Right renal pelvis (tissue), 4 donors: ENCODE measurements at places on chromosomes 2 and 18.

DNA sequence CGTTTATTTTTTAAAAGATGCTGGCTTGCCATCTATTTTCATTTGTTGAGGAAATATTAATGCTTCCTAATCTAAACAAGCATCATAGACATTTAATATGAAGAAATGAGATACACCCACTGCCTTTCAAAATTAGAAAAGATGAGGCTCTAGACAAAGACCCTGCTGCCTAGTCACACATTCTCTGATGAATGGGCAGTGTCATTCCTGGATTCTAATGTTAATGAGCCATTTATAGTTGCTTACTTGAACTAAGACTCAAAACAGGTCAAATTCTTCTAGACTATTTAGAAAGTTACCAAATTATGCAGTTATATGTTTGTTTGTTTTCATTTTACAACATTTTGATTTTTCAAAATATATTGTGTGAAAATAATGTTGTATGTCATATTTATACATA is 237.6 kb downstream of the CDH7 start:
- DNase-seq = no peak

- DNase-seq = no peak
These were observed 118.7 kb upstream of the KCTD1 start for GRCh38 chr18:26667046-26667445.

GRCh38 chr2:209424199-209424701 is 403 bp downstream of the MAP2 start:
- no peak for DNase-seq

DNA sequence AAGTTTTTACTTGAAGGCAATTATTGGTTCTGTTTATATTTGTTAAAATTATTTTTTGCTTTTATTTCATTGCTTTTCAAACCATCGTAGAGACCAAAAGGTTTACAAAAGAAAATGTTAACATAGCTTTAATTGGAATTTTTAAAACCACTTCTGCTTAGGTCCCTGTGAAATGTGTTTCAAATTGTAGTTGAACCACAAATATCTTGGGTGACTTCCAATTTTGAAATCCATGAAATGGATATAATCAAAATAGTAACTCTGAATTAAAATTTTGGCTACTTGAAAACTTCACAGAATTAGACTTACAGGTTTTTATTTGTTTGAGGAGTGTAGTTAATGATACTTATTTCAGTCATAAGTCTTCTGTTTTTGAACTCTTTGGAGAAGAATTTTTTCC is 3.1 kb upstream of the SPAG16 start:
- DNase-seq = no peak

- no peak for DNase-seq
These were observed 161.5 kb downstream of the ZNF521 start for GRCh38 chr18:25190472-25190871.

- DNase-seq = no peak
These were observed 110.7 kb upstream of the OTX1 start for GRCh38 chr2:62939735-62940491.

DNA sequence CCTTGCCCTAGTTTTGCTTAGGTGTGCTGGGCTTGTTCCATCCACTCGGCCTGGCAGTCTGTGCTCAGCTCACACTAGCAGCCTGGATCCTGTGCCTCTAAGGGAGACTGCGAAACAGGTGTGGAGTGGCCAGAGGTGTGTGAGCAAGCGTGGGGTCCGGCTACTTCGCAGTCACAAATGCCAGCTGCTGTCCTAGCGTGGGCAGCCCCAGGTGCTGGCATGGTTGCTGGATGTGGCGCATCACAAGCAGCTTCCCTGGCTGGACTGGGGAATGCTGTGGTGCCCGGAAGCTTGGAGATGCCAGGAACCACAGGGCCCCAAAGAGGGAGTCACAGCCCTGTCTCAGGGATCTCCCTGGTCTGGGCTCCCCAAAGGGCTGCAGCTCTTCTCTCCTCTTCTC is 119.0 kb upstream of the TMEFF2 start:
- no peak for DNase-seq

GRCh38 chr18:44741085-44741484 is 60.4 kb downstream of the SETBP1 start:
- DNase-seq = no peak

DNA sequence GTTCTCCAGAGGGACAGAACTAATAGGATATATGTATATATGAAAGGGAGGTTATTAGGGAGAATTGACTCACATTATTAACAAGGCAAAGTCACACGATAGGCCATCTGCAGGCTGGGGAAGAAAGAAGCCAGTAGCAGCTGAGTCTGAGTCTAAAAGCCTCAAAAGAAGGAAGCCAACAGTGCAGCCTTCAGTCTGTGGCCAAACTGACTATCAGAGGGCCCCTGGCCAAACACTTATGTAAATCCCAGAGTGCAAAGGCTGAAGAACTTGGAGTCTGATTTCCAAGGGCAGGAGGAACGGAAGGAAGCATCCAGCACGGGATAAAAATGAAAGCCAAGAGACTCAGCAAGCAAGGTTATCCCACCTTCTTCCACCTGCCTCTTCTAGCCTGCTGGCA is 108.0 kb upstream of the LDLRAD4 start:
- no peak for DNase-seq

DNA sequence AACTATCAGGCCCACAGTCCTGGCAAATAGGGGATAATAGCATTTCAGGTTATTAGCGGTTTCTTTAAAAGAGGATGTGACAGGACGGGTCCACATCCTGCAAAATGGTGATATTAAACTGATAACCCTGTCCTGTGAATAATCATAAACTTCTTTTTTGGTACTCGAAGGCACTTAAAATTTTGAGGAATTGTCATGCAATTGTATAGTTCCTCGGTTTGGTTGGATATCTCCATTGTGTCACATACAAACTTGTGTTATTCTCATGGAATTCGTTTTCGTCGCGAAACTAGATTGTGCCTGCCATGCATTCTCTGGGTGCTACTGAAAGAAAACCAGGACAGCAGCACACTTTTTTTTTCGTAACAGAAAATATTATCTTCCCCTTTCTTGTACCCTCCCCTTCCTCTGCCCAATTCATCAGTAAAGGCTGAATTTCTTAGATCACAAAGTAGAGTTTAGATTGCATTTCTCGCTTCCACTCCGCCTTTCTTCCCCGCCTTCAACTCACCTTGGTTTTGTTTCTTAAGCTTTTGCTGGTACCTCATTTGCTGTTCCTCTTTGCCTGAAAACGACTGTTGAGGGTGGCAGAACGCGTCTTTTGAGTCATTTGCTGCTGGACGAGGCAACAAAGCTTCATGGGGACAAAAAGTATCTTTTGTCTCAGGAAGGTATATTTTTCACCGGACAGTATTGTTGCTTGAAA is 1.3 kb downstream of the CERS6 start:
- no peak for DNase-seq

- no peak for DNase-seq
These were observed 16.3 kb downstream of the MGAT5 start for GRCh38 chr2:134269972-134270735.

DNA sequence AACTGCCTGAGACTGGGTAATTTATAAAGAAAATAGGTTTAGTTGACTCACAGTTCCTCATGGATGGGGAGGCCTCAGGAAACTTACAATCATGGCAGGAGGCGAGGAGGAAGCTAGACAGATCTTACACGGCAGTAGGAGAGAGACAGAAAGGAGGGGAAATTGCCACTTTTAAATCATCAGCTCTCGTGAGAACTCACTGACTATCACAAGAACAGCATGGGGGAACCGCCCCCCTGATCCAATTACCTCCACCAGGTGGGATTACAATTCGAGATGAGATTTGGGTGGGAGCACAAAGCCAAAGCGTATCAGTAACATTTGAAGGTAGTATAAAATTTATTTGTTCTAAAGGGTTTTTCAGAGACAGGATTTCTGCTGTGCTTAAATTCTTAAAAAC is 5.4 kb downstream of the GALM start:
- DNase-seq = no peak

DNA sequence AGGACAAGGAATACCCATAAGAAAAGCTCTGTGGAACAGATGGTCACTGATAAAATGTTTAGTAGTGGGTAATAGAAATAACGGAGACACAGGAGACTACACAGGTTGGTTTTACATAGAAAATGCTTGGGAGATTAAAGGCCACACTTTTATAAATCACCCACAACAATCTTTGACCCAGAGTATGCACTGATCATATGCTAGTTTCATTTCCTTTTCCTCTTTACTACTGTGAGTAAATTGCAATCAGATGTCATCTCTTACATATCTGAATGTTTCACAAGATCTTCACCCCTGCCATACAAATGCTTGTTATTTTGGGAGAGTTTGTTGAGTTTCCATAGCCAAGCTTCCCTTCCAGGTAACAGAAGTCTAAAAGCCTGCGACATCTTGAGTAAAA is 978.4 kb upstream of the KLHL29 start:
- no peak for DNase-seq

GRCh38 chr18:48943333-48943732 is 7.4 kb downstream of the SMAD7 start:
- DNase-seq = no peak

GRCh38 chr18:40821596-40822243 is 1133.3 kb upstream of the PIK3C3 start:
- no peak for DNase-seq

DNA sequence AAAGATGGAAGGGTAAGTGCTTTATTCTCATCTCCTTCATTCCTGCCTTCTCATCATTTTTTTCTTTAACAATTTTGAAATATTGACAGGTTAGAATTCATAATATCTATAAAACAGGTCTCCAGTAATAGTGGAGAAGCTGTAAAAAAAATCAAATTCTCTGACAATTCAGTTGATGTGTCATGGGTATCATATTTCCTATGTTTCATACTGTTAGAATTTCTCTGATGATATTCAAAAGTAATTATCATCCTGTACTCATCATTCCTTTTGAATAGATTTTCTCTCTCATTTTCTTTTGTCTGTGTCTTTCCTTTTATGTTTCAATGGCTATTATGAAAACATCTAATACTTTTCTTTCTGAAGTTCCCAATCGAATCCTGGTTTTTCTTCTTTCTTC is 97.7 kb downstream of the CPS1 start:
- no peak for DNase-seq

- DNase-seq = no peak
These were observed 197.4 kb upstream of the NCKAP5 start for GRCh38 chr2:133765658-133766057.

GRCh38 chr2:201542291-201542690 is 90.8 kb downstream of the STRADB start:
- DNase-seq = no peak

GRCh38 chr2:44763275-44763782 is 178.2 kb upstream of the SIX3 start:
- no peak for DNase-seq

DNA sequence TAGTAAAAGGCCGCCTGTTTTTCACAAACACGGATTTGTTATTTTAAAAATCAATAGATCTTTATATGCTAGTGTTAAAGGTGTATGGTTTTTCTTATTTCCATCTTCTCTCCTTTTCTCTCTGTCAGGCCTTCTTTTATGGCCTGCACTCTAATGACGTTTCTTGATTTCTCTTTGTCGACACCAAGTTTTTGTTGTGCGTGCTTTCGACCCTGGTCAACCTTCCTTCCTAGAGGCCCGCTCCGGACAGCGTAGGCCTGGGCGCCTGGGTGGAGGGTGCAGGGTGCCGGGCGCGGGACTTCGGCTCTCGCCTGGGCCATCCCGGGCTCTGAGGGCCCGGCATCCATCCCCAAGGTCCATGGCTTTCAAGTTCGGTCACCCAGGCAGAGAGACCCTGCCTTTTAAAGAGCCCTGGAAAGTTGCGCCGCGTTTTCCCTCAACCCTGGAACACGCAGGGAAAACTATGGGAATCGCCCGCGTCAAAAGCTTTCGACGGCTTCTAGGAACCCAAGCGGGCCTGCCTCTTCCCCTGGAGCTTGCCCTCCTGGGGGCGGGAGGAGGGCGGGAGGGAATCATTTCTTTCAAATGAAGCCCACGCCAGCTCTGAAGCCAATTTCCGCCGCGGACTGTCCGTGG is 4.1 kb upstream of the SATB2 start:
- no peak for DNase-seq

- DNase-seq = no peak
These were observed 1165.6 kb upstream of the ZEB2 start for GRCh38 chr2:145685383-145686050.

GRCh38 chr2:71880846-71881610 is 266.6 kb downstream of the CYP26B1 start:
- DNase-seq = no peak

GRCh38 chr2:226137201-226137811 is 662.3 kb downstream of the IRS1 start:
- DNase-seq = no peak

GRCh38 chr2:240223631-240224030 is 83.2 kb upstream of the OTOS start:
- no peak for DNase-seq

DNA sequence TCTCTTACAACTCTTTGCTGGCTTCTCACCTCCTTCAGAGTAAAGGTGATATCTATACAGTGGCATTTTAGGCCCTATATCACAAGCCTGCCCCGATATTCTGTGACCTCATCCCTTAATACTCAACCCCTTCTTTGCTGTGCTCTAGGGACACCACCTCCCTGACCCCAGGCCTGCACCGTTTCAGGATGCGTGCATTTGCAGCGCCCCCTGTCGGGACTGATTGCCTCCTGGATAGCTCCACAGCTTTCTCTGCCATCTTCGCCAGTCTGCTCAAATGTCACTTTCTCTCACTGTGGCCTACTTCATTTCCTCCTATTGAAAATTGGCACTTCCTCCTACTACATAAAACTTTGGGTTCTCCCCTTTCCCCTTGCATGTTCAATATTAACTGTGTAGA is 289.6 kb downstream of the SOCS6 start:
- no peak for DNase-seq

- no peak for DNase-seq
These were observed 640 bp downstream of the ROCK2 start for GRCh38 chr2:11343650-11344341.

DNA sequence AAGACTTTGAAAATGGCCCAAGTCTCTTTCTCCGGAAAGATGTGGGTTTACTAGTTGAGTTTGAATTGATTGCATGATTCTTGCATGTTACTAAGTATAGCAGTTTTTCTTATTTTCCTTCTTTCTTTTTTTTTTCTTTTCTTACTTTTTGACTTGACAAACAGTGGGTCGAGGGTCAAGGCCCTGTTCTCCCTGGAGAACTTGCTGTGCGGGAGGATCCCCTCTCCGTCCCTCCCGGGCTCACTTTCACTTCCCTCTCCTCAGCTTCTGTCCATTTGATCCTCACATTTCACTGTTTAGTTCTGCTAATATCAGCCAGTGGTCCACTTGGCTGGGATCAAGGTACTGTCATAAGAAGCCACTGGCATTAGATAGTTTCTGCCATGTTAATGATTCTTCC is 767.4 kb downstream of the TDRD15 start:
- no peak for DNase-seq
